ENCODE measurements at places on chromosomes 6 and 20.
A peak's percentile ranks its signal among the peaks of the same experiment; 100 is the strongest.

GRCh38 chr6:169800668-169801395 lies 49.4 kb downstream of the ERMARD start:
- peak; percentile 81 for DNase-seq

- no peak for DNase-seq
Observed at GRCh38 chr6:56434606-56435005, 187.2 kb upstream of the COL21A1 start.

DNA sequence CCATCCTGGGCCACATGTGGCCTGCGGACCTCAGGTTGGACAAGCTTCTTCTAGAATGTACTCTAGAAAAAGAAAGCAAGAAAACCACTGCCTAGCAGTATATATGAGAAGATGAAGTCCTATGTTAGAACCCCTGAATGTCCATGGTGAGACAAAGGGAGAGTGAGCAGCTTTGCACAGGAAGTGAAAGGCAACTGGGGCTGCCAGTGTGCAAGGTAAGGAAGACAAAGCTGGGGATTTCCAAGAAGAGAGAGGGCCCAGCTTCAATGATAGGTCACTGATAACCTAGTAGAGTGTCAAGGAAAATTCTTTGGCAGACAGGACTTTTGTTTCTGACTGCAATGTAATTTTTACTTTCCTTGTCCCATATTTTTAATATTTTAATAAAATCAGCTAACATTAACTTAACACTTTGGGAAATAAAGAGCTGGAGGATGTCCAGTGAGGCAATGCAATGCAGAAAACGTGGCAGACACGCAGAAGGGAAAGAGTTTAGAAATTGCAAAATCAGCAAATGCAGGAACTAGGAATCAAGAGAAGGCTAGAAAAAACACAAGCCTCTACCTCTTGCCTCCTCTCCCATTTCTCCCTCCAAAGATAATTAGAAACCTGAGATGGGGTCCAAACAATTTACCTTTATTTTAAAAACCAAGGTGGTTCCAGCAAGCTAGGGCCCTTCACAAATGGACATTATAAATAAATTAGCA lies 47.4 kb downstream of the CYP39A1 start:
- no peak for DNase-seq

DNA sequence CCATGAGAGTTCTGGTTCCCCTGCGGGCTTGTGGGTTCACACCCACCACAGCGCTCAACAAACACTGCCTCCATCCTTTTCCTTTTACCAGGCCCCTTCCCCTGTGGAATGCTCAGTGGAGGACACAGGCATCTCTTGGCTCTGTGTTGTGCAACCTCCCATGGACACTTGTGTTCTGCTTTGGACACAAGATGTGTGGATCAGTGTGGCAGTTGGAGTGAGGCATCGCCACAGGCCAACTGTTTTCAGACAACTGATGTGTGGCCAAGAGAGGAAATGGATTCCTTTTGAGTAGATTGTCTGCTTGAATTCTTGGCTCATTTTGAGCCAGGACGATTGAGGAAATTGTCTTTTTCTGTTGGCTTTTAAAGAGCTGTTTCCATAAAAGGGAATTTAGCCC lies 26.8 kb downstream of the CST8 start:
- DNase-seq = no peak

- no peak for DNase-seq
Observed at GRCh38 chr6:7540595-7540994, 876 bp upstream of the DSP start.

DNA sequence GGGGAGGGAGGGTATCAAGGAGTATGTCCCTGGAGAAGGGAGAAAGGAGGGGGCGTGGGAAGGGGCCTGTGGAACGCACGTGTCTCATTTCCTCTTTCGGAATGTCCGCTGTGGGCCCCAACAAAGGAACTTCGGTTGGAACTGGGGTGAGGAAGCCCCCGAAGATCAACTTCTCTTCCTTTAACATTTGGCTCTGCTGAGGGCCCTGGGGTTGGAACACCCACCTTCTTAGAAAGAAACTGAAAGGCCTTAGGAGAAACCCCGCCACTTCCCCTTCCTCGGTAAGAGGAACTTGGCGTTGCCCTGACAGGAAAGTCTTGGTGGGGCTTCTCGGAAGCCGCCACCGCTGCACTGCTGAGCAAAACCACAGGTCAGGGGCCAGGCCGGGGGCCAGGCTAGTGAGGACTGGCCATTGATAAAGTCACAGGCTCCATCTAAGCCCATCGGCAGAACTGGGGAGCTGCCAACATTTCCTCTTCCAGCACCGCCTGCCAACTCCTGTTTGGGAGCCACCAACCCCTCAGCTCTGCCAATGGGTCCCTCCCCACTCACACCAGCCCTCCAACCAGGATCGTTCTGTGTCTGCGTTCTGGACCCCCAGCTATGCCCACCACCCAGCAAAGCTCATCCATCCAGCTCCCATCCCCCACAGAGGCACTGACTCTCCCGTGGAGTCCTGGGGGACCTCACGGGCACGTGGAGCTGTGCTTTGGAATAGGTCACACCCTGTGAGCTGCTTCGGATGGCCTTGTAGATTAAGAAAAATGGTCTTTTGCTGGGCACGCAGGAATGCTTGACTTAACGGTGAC lies 44.8 kb downstream of the FGD2 start:
- DNase-seq = no peak

DNA sequence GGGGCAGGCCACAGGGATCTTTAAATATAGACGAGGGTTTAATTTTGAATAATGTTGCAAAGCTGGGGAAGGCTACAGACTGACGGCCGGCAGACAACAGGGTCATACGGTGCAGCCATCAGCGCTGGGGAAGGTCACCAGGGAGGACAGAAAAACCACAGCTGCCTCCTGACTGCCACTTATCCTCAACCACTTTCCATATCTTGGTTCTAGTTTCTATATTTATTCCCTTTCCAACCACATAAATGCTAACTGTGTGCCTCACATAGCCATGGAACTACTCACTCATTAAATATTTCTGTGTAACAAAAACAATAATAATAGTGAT lies 85.7 kb upstream of the AGPAT4 start:
- DNase-seq = no peak

- peak; percentile 37 for DNase-seq
Observed at GRCh38 chr6:25138233-25138933, 140.8 kb upstream of the CARMIL1 start.

GRCh38 chr6:130794738-130795137 lies 32.5 kb upstream of the SMLR1 start:
- no peak for DNase-seq

GRCh38 chr6:150992703-150993102 lies 127.2 kb downstream of the MTHFD1L start:
- DNase-seq = no peak

GRCh38 chr6:48889429-48889828 lies 573.6 kb downstream of the MMUT start:
- no peak for DNase-seq

DNA sequence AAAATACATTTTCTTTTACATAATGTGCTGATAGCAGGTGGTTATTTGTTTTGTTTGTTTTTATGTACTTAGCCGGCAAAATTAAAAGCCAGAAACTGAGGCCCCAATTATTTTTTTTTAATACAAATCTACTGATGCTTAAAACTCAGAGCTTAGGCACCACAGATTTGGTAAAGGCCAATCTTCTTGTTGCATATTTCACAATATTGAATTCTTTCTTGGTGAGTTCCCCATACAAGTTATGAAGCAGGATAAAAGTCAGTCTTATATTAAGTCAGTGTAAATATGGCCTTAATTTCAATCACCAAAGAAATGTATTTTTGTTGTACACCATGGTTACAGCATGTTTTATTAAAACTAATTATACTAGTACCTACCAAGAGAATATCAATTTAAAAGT lies 16.3 kb upstream of the ZDHHC14 start:
- DNase-seq = no peak

- DNase-seq = no peak
Observed at GRCh38 chr20:1815502-1816085, 79.6 kb upstream of the SIRPA start.

GRCh38 chr20:37375227-37375626 lies 29.3 kb downstream of the SRC start:
- DNase-seq = no peak

DNA sequence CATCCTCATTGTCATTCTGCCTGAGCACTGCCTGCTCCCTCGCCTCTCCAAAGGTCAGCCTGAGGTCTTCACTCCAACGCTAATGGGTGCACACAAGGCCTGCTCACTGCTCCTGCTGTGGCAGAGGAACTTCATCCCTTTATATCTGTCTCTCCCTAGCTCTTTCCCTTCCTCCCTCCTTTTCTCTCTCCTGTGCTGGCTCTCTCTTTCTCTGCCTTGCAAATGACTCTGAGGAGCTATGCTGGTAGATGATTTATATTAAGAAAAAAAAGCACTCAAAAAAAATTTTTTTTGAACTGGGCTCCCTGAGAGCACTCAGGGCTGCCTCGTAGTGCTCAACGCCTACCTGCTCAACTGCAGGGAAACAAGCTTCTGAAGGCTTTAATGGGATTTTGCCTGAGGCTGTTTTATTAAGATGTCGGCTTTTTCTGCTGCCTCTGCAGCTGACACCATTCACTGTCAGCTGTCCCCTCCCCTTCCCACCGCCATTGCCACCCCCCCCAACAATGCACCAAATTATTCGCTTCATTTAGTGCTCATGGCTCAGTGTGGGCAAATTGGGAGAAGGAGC lies 137.7 kb upstream of the DEFB112 start:
- no peak for DNase-seq

DNA sequence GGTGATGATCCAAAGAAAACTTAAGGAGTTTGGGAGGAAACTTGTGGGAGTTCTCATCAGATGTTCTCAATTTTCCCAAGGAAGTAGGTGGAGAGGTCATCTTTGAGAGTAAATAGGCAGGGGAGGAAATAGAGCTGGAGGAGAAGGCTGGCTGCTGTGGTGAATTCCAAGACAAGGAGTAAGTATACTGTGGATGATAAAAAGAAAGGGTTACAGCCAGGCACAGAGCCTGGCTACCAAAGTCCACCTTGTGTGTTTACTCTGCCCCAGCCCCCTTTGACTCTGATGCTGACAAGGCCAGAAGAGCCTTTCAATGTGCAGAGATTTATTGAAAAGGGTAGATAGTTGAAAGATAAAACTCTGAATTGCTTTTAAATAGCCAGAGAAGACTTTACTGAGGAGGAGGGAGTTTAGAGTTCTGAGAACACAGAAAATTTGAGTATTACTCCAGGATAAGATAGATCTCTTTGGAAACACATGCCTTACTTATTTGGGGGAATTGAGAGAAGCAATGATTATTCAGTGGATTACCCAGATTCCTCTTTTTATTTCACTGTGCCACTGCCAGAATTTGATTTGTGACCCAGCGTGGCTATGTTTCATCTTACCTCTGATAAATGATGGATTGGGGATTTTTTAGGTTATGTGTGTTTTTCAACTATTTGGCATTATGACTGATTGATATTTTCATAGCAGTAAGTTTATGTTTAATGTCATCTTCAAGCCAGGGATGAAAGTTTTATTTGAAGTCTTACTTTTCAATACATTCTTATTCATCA lies 182.6 kb upstream of the JAG1 start:
- DNase-seq = no peak

GRCh38 chr6:81683912-81684311 lies 68.6 kb downstream of the TENT5A start:
- peak; percentile 55 for DNase-seq

All from SHP77 (cell line).